ENCODE measurements at places on chromosomes 2 and 18.

DNA sequence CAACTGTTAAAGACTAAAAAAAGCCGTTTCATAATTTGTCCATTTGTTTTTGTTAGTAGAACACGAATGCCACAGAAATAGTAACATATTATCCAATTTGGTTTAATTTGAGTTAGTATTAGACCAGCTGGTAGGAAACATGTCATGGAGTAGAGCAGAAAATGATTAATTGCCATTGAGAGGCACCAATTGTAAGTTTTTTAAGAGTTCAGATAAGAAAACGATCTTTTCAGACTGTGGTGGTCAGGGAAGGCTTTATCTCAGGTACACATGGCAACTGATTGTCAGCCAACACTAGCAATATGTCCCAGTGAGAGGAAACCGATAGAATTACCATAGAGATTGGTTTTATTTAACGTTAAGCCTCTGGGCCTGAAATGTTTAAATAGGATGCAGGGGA, 438.2 kb upstream of the MAP2 start:
- no peak for DNase-seq

GRCh38 chr2:12867631-12868287, 151.0 kb downstream of the TRIB2 start:
- DNase-seq = no peak

DNA sequence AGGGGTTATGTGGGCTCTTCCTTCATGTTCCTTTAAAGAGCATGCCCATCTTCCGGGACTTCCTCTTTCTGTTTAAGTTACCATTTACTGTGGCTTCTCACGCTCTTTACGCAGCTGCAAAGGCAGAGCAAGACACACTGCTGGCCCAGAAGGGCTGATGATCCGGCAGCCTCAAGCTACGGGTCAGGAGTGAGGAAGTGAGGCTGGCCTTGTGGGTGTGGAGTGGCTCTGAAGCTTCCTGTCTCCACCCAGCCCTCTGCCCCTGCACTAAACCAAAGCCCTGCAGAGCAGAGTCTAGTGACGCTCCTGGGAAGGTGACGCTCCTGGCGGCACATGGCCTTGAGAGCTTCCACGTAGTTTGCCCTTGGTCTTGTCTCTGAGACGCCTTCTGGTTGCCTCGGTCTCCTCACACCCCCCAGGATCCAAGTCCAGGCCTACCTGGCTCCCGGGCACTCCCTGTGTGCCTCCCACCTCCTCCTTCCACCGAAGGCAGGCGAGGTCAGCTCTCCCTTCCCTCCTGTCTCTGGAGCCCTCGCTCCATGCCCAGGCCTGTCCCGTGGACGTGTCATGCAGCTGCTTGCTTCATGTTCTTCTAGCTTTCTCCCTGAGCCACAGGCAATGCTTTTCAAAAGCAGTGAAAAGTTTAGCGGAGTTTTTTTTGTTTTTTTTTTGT, 50.3 kb downstream of the ARL4C start:
- peak; percentile 49 for DNase-seq

- DNase-seq = no peak
These were observed 17.5 kb downstream of the MAP4K3 start for GRCh38 chr2:39419282-39420223.

GRCh38 chr18:32317651-32318050, 127.8 kb downstream of the MEP1B start:
- no peak for DNase-seq

All from esophagus squamous epithelium (tissue), 5 donors.